Neural progenitor cell (in vitro differentiated cells): ENCODE measurements at places on chromosomes 1 and 21.

GRCh38 chr1:220880726-220881506, 1.7 kb downstream of the HLX start:
- H3K36me3 ChIP-seq: no peaks in the 10 kb centered on the region
- H3K27me3 ChIP-seq: peaks cover 100% of the 10 kb centered on the region
- no peak overlapping the region for H3K4me3 ChIP-seq
- no peak overlapping the region for H3K27ac ChIP-seq

DNA sequence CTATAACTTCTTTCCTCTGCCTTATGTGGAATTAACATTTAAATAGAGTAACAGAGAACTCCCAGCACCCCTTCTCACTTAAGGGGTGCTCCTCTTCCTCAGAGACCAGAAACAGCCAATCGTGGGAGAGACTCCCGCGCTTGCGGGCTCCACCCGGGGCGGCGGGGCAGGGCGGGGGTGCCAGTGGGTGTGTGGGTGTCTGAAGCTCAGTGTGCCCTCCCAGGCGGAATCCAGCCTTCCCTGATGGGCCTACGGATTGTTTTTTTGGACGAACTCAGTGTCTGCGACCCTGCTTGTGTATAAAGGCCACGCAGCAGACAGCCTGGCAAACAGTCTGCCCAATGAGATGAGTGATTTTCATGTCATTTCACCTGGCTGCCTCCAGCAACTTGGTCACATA, 6.2 kb downstream of the RCC2 start:
- H3K4me1 ChIP-seq: peaks cover 17% of the 10 kb centered on the region
- DNase-seq: no peak
- H3K36me3 ChIP-seq: no peaks in the 10 kb centered on the region
- H3K27me3 ChIP-seq: no peaks in the 10 kb centered on the region
- no peak overlapping the region for H3K4me3 ChIP-seq

DNA sequence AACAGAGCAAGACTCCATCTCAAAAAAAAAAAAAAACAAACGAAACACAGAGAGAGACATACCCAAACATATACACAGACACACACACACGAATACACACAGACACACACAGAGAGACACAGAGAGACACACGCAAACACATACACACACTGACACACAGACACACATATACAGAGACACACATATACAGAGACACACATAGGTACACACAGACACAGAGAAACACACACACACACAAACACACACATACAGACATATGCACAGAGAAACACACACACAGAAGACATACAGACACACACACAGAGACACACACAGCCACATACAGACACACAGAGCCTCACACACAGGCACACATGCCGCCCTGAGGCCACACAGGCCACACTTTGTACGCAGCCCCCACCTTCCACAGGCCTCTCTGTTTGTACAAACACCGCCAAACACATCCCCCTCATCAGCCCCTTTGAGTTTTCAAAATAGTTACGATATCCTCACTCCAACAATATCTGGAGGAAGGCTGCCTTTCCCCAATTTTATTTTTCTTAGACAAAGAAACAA, 57.5 kb upstream of the ABCG1 start:
- peaks cover 11% of the 10 kb centered on the region for H3K4me1 ChIP-seq
- no peak overlapping the region for H3K27ac ChIP-seq
- no peaks in the 10 kb centered on the region for H3K36me3 ChIP-seq
- no peaks in the 10 kb centered on the region for H3K27me3 ChIP-seq
- no peak overlapping the region for H3K4me3 ChIP-seq

- DNase-seq: no peak
- no peaks in the 10 kb centered on the region for H3K27me3 ChIP-seq
- H3K4me3 ChIP-seq: no peak overlapping the region
- H3K4me1 ChIP-seq: no peaks in the 10 kb centered on the region
Observed at GRCh38 chr1:2981388-2981787, 39.9 kb upstream of the ACTRT2 start.

- H3K4me1 ChIP-seq: peaks cover 7% of the 10 kb centered on the region
- no peaks in the 10 kb centered on the region for H3K36me3 ChIP-seq
Observed at GRCh38 chr1:101242324-101243050, 5.7 kb downstream of the S1PR1 start.

DNA sequence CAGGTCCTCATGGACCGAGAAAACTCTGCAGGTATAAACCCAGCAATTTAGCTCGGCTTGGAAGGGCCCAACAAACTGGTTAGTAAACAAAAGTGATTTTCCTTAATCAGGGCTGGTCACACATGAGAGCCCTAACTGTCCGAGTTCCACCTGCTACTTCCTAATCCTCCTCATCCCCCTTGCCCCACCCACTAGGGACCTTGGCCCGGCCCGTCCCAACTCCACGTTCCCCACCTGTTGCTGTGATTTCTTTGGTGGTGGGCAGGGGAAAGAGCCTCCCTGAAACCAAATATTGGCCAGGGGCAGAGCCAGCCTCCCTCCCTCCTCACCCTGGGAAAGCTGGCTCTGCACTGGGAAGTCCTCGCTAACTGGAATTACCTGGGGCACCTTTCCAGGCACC, 304.2 kb upstream of the PROX1 start:
- H3K4me3 ChIP-seq: no peak overlapping the region
- no peaks in the 10 kb centered on the region for H3K36me3 ChIP-seq
- no peak overlapping the region for H3K27ac ChIP-seq
- H3K27me3 ChIP-seq: no peaks in the 10 kb centered on the region

DNA sequence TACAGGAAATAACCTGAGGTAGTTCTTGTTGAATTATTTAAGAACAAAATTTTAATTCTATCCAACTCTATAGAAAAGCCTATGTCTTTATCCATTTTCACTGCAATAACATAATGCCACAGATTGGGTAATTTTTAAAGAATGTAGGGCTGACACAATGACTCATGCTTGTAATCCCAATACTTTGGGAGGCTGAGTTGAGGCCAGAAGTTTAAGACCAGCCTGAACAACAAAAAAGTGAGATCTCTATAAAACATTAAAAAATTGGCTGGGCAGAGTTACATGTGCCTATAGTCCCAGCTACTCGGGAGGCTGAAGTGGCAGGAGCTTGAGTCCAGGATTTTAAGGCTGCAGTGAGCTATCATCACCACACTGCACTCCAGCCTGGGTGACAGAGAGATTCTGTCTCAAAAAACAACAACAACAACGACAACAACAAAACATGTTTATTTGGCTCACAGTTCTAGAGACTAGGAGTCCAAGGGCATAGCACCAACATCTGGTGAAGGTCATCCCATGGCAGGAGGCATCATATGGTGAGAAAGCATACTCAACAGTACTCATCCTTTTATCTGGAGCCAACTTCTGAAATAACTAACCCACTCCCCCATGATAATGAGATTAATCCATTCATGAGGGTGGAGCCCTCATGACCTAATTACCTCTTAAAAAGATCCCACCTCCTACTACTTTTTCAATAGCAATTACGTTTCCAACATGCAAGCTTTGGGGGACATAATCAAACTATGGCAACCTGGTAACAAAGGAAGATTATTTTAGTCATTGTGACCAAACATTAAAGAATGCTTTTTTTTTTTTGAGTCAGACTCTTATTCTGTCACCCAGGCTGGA, 59.6 kb downstream of the ABL2 start:
- no peak overlapping the region for H3K27ac ChIP-seq
- no peaks in the 10 kb centered on the region for H3K4me1 ChIP-seq
- H3K4me3 ChIP-seq: no peak overlapping the region
- no peaks in the 10 kb centered on the region for H3K36me3 ChIP-seq

- peaks cover 8% of the 10 kb centered on the region for H3K36me3 ChIP-seq
- H3K4me1 ChIP-seq: no peaks in the 10 kb centered on the region
- no peak overlapping the region for H3K4me3 ChIP-seq
- H3K27ac ChIP-seq: no peak overlapping the region
- H3K27me3 ChIP-seq: no peaks in the 10 kb centered on the region
Observed at GRCh38 chr21:38881131-38881530, 75.4 kb downstream of the ETS2 start.
